ENCODE measurements at places on chromosomes 13 and 19. TPM values are rescaled to one million over a fixed set of nuclear protein-coding genes. Genes with fewer than 3 reads are reported as not detected.

DNA sequence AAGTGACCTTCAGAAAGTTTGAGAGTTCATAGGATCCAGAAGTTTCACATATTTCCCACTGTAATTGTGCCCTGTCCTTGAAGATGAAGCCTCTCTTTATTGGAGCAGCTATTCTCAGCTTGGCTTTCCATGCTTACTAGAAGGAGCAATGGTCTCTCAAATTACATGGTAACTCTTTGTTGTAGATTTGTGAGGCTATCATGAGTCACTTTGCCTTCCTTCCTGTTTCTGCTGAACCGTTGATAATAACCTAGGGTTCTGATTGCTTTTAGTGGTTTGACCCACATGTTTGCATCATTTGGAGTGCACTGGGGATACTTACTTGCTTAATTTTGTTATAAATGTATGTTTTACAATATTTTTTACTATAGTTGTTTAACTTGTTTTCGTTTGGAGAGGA lies 772.9 kb upstream of the SLITRK6 start:
- H3K36me3 ChIP-seq, result no peaks in the 10 kb centered on the region
- no peak for DNase-seq
- no peak overlapping the region for H3K4me3 ChIP-seq
- no peaks in the 10 kb centered on the region for H3K4me1 ChIP-seq
- no peak overlapping the region for H3K27ac ChIP-seq

SRRM5 gene
- 0.60 TPM for total RNA-seq

ZNF439 gene
- total RNA-seq, result 4.5 TPM

DNA sequence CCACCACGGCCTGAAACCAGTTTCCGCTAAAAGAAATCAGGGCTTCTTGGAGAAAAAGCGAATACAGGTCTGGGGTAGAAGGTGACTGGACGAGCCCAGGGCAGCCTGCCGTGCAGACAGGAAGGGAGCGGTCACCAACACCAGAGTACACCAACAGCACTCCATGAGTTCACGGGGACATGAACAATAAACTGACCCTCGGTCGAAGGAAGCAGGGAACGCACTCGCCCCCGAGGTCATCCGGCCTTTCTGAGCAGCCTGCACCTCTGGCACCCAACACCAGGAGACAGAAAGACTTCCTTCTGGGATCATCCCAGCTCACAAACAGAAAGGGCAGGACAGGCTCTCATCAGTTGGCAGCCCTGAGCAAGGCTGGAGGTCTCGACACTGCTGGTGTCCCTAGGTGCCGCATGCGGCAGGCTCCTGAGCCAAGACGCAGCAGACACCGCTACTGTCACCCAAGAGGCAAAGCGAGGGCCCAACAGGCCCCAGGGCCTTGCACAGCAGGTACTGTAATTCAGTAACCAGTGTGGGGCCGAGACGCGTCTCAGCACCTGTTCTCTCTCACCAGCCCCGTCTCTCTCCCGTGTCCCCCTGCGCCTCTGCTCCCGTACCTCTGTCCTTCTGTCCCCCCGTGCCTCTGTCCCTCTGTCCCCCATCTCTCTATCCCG lies 18.0 kb downstream of the DCUN1D2 start:
- DNase-seq, result no peak
- H3K27ac ChIP-seq, result no peak overlapping the region
- peaks cover 16% of the 10 kb centered on the region for H3K36me3 ChIP-seq
- peaks cover 8% of the 10 kb centered on the region for H3K4me1 ChIP-seq
- H3K4me3 ChIP-seq, result no peak overlapping the region

DNA sequence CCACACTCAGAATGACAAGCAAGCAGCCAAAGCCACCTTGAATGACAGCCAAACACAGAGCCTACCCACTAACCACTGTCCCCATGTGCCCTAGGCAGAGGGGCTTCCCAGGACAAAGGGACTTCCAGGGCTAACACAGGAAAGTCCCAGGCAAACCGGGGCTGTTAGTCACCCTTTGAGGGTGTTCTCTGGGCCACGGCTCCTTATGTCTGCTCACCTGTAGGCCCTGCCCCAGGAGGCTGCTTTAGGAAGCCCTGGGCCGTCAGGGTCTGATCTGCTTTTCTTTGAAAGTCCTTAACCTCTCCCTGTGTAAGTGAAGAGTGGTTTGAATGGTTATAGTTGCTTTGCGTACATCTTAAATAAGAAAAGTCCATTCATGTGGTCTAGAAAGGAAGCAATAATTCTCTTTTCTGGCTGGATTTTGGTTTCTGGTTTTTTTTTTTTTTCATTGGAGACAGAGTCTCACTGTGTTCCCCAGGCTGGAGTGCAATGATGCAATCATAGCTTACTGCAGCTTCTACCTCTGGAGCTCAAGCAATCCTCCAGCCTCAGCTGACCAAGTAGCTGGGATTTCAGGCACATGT lies 161.4 kb downstream of the EFNB2 start:
- H3K4me1 ChIP-seq, result no peaks in the 10 kb centered on the region
- H3K27me3 ChIP-seq, result peaks cover 36% of the 10 kb centered on the region
- H3K27ac ChIP-seq, result no peak overlapping the region
- H3K4me3 ChIP-seq, result no peak overlapping the region
